ENCODE measurements at places on chromosomes 12 and 14. TPM values are rescaled to one million over a fixed set of nuclear protein-coding genes. Genes with fewer than 3 reads are reported as not detected.

DNA sequence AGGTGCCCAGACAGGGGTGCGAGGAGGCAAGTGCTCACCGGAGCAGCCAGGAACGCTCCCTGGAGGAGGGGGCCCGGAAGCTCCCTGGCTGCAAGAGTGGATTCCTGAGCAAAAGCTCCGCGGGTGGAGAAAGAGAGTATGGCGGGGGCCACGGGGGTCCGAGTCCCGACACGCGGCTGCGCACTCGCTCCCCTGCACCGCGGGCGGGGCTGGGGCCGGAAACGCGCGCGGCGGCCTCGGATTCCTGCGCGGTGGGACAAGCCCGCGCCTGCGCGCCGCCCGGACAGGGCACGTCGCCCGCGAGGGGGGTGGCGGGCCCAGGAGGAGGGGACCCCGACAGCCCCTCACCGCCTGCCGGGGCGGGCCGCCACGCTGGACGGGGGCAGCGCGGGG lies 27.8 kb upstream of the GPR132 start:
- H3K4me1 ChIP-seq: peaks cover 7% of the 10 kb centered on the region
- peak; percentile 62 for DNase-seq
- no peak overlapping the region for H3K27ac ChIP-seq

DNA sequence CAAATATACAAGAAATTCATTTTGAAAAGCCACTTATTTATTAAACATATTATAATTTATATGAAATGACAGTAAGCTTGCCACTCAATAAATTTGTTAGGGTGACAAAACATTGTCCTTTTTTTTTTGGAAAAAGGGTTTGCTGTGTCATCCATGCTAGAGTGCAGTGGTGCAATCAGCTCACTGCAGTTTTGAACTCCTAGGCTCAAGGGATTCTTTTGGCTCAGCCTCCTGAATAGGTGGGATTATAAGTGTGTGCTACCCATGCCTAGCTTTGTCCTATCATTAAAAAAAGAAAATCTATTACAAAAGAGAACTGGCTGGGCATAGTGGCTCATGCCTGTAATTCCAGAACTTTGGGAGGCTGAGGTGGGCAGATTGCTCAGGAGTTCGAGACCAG lies 66.8 kb downstream of the FGD6 start:
- H3K36me3 ChIP-seq: peaks cover 5% of the 10 kb centered on the region
- DNase-seq: no peak
- H3K27ac ChIP-seq: no peak overlapping the region
- H3K4me3 ChIP-seq: no peak overlapping the region

- no peak for DNase-seq
- H3K27ac ChIP-seq: no peak overlapping the region
- H3K4me1 ChIP-seq: peaks cover 12% of the 10 kb centered on the region
- no peaks in the 10 kb centered on the region for H3K27me3 ChIP-seq
- H3K4me3 ChIP-seq: no peak overlapping the region
Observed at GRCh38 chr12:7100239-7100638, 8.0 kb upstream of the C1R start.

The MANSC4 gene
- not detected for polyA plus RNA-seq

- no peak overlapping the region for H3K4me3 ChIP-seq
- H3K27me3 ChIP-seq: no peaks in the 10 kb centered on the region
- DNase-seq: no peak
- no peak overlapping the region for H3K27ac ChIP-seq
- no peaks in the 10 kb centered on the region for H3K36me3 ChIP-seq
Observed at GRCh38 chr12:60684988-60685655, 1089.3 kb downstream of the SLC16A7 start.

- no peak overlapping the region for H3K27ac ChIP-seq
- no peaks in the 10 kb centered on the region for H3K27me3 ChIP-seq
- no peak overlapping the region for H3K4me3 ChIP-seq
Observed at GRCh38 chr12:20631711-20632110, 63.4 kb upstream of the SLCO1C1 start.

DNA sequence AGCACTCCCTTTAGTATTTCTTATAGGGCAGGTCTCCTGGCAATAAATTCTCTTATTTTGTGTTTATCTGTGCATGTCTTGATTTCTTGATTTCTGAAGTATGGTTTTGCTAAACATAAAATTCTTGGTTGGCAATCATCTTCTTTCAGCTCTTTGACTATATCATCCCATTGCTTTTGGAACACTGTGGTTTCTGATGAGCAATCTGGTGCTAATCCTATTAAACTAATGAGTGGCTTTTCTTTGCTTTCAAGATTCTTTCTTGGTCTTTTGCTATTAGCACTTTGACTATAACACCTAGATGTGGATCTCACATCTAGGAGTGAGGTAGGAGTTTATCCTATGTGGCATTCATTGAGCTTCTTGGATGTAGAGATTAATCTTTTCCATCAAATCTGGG lies 120.7 kb upstream of the MED13L start:
- no peak overlapping the region for H3K27ac ChIP-seq
- no peak for DNase-seq

The CCDC60 gene
- polyA plus RNA-seq: 28.6 TPM

DNA sequence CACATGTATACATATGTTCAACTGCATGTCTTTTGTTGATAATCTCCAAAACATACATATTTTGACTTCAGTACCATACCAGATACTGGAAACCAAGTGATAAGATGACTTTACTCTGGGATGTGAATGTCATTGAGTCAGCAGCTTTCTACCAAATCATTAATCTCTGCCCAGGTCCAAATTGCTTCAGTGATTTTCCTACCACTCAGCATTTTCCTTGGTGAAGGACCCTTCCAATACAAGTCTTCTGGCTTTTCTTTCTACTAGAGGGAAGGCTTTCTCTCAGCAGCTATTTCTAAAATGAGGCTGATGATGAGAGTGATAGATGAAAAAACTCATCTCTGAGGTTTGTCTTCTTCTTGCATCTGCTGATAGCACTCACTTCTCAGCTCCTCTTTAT lies 1008.5 kb downstream of the NRXN3 start:
- no peak for DNase-seq
- H3K27ac ChIP-seq: no peak overlapping the region
- H3K36me3 ChIP-seq: no peaks in the 10 kb centered on the region
- H3K4me3 ChIP-seq: no peak overlapping the region

The SMOC1 gene
- 1.9 TPM for polyA plus RNA-seq

- no peaks in the 10 kb centered on the region for H3K27me3 ChIP-seq
- no peaks in the 10 kb centered on the region for H3K36me3 ChIP-seq
- peak; percentile 8 for DNase-seq
Observed at GRCh38 chr12:80988986-80989385, 51.3 kb upstream of the LIN7A start.

The TMEM117 gene
- 18.0 TPM for polyA plus RNA-seq

DNA sequence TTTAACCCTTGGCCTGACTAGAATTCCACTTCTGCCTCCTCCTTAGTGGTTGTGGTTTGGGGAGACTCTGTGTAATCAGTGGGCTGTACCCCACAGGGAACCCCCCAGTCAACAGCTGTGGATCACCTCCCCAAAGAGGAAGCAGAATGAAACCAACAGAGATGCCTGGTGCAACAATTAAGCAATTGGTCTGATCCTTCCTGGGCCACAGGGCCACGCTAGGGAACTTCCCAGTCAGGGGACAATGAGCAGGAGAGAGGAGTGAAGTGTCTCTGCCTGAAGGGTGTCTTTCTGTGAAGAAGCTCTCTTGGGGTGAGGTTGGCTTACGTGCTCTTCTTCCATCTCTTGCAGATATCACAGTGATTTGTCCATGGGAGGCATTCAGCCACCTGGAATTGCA lies 8.2 kb downstream of the PDE6H start:
- no peak overlapping the region for H3K4me3 ChIP-seq
- no peaks in the 10 kb centered on the region for H3K36me3 ChIP-seq
- no peaks in the 10 kb centered on the region for H3K4me1 ChIP-seq
- DNase-seq: no peak
- H3K27me3 ChIP-seq: no peaks in the 10 kb centered on the region

DNA sequence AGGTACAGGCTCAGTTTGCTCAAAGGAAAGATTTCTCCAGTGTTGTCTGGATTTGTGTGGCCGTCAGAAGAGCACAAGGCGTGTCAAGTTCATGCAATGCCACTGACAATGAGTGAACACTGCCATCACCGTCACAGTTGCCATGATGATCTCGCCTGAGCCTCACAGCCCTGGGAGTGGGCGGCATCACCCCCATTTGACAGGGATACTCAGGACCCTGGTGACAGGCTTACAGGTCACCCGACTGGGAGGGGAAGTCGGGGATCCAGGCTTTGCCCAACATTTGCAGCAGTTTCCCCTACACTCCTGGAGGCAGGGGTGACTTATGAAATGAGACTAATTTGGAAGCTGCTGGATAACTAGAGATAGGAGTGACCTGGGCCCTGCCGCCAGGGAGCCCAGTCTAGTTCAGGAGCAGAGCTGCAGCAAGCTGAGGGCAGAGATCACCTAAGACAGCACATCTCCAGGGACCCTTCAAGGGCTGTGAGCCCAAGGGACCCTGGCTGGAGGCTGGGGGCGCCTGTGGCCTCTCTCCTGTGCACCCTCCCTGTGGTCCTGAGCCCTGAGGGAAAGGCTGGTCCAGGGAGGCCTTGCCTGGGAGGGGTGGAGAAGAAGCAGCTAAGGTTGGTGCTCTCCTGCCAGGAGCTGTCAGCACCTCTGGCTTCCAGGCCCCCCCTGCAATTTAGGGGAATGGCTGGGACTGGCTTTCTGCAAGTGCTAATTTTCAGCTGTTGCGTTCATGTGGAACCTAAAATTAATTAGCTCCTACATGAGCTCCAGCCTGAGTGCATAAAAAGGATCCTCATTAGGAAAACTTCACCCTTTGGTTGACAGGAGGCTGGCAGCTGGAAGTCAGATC lies 32.4 kb upstream of the BEGAIN start:
- no peaks in the 10 kb centered on the region for H3K27me3 ChIP-seq
- no peak overlapping the region for H3K27ac ChIP-seq
- DNase-seq: no peak
- H3K4me1 ChIP-seq: no peaks in the 10 kb centered on the region
- H3K4me3 ChIP-seq: no peak overlapping the region

The RERGL gene
- not detected for polyA plus RNA-seq

GRCh38 chr12:123034865-123035264 lies 54.4 kb downstream of the ARL6IP4 start:
- H3K36me3 ChIP-seq: no peaks in the 10 kb centered on the region
- H3K27me3 ChIP-seq: peaks cover 5% of the 10 kb centered on the region

GRCh38 chr12:3341594-3341993 lies 149.4 kb upstream of the PRMT8 start:
- peaks cover 5% of the 10 kb centered on the region for H3K4me1 ChIP-seq
- no peak for DNase-seq
- H3K36me3 ChIP-seq: no peaks in the 10 kb centered on the region
- no peaks in the 10 kb centered on the region for H3K27me3 ChIP-seq
- H3K4me3 ChIP-seq: no peak overlapping the region
